ENCODE measurements at places on chromosomes 16 and 17.

GRCh38 chr16:89523680-89524344 is 15.6 kb downstream of the SPG7 start:
- DNase-seq: no peak

- no peak for DNase-seq
Observed at GRCh38 chr16:12507366-12507765, 296.3 kb downstream of the CPPED1 start.

GRCh38 chr16:70679671-70680494 is 6.0 kb downstream of the MTSS2 start:
- no peak for DNase-seq

DNA sequence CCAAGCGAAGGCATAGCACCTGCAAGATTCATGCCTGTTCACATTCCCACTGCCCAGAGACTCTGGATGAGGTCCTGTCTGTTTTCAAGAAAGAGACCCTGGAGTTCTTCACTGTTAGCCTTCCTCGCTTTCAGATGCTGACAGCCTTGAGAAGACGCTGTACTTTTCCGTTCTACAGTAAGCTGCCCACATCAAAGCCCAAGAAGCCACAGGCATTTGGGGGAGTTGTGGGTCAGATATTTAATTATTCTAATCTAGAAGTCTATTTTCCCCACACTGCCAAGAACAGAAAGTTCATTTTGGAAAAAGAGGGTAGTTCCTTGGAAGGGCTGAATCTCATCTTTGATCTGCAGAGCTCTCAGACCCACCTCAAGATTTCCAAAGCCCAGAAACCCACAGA is 127.9 kb downstream of the AXIN2 start:
- peak; percentile 51 for DNase-seq

GRCh38 chr16:81713796-81714195 is 65.3 kb upstream of the PLCG2 start:
- DNase-seq: no peak

DNA sequence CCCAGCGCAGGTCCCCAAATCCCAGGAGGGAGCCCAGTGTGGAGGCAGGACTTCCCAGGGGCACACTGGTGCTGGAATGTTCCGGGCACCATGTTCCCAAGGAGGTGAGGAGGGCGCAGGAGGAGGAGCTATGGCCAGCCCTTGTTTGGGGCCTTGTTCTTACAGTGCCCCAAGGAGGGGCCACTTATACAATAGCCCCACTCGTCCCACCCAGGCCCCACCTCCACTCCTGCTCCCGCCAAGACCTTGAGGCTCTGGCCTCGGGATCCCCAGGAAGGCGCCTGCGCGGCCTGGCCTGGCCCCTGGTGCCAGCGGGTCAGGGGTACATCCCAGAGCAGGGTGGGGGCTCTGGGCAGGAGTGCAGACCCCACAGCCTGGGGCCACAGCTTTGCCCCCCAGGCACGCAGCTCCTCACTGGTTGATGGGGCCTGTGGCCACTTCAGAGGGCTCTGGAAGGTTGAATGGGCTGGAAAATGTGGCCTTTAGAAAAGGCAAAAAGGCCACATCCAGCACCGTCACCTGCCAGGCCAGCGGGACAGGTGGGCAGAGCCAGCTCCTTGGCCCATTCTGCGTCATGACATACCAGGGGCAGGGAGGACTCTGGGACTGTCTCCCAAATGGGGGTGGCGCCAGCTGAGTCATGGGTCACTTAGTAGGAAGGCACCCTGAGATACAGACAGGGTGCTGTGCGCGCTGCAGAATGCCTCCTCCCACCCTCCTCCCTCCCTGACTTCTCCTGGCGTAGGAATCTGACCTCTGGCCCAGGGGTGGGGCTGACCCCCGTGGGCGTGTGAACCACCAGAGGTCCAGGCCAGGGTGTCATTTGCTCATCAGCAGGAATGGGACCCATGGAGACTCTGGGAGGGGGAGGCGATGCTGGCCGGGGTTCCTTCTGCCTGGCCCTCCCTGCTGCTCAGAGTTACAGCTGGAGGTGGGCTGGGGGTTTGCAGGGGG is 32.3 kb upstream of the PVALEF start:
- DNase-seq: no peak

- DNase-seq: no peak
Observed at GRCh38 chr17:77837917-77838316, 120.6 kb upstream of the TNRC6C start.

DNA sequence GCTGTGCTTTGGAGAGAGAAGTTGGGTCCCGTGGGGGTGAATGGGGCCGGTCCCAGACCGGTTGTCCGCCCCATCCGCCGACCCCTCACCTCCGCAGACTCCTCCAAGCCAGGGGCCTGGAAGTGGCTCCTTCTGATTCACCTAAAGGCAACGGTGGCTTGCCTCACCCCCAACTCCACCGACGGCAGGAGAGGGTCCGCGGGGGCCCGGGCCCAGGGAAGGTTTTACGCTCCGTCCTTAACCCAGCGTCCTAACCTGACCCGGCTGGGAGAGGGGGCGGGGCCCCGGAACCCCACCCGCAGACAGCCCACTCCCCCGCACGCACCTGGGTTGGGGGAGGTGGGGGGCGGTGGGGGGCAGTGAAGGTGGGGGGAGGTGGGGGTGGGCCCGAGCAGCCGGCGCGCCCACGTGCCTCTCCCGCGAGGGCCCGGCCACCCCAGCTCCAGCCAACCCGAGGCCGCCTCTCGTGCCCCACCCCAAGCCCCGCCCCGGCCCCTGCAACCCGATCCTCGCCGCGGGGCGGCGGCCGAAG is 12.7 kb upstream of the CD300A start:
- no peak for DNase-seq

- no peak for DNase-seq
Observed at GRCh38 chr16:50614955-50615724, 66.0 kb downstream of the SNX20 start.

- no peak for DNase-seq
Observed at GRCh38 chr17:66952681-66953629, 11.6 kb upstream of the CACNG4 start.

DNA sequence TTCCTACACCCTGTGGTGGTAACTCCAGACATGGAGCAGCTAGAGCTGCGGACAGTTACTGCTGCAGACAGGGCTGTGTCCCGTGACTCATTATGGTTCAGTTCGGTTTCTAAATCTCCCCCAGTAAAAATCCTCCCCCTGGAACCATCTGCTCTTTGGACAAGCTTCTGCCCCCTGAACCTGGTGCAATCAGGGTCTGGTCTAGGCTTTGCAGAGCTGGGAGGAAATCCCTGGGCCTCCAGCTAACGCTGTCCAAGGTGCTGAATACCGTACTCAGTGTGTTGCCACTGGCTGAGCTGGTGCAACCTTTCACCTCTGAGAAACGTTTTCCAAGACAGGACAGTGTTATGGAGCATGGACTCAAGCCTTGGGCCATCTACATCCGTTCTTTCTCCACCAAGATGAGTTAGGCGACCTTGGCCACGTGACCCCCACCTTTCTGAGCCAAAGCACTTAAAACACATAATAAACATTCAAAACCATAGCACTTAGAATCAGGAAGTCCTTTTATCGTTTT is 142.0 kb downstream of the CPPED1 start:
- DNase-seq: peak; percentile 78

DNA sequence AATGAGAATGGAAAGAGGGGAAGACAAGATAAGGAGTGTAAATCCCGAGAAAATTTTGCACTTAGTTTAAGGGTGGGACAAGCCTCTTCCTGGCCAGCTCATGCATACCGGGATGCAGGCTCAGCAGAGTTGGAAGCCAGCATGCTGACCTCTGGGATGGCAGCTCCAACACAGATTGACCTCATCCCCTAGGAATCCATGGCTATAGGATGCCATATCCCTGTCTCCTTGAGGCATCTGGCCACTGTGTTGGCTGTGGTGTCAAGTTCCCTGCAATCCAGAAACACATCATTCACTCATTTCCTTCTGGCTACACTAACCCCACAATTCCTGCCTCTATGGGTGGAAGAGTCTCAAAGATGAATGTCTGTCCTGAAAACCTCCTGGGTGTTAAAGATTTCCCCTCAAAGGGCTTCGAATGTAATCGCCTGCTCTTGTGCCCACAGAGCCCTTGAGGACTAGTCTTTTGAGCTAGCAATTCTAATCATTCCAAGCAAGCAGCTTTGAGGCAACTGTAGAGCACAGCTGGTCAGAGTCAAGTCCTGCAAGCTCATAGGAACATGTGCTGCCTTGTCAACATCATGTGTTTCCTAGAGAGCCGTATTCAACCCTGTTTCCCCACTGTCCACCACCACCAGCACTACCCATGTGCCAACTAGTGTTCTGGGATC is 141.4 kb downstream of the PMP22 start:
- no peak for DNase-seq

- DNase-seq: peak; percentile 29
Observed at GRCh38 chr17:30600830-30601494, 123.8 kb downstream of the GOSR1 start.

- DNase-seq: no peak
Observed at GRCh38 chr17:8059131-8059530, 20.3 kb downstream of the ALOX15B start.

GRCh38 chr17:28700830-28701492 is 10.7 kb downstream of the PROCA1 start:
- DNase-seq: no peak

DNA sequence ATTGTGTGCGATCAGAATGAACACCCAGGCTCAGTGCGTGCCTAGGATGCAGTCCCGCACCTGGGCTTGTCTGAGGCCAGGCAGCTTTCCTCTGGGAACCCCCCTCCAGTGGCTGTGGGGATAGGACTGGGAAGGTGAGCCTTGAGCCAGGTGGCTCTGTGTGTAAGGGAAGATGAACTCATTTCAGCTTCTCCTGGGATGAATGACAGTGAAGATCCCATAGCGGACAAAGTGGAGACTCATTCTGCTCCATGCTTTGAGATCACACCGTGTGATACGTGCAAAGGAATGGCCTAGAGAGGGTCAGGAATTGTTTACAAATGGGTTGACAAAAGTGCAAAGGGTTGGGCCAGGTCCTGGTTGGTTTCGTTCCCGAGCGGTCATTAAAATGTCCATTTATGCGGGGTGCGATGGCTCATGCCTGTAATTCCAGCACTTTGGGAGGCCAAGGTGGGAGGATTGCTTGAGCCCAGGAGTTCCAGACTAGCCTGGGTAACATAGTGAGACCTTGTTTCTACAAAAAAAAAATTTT is 15.8 kb downstream of the GPRC5C start:
- no peak for DNase-seq

DNA sequence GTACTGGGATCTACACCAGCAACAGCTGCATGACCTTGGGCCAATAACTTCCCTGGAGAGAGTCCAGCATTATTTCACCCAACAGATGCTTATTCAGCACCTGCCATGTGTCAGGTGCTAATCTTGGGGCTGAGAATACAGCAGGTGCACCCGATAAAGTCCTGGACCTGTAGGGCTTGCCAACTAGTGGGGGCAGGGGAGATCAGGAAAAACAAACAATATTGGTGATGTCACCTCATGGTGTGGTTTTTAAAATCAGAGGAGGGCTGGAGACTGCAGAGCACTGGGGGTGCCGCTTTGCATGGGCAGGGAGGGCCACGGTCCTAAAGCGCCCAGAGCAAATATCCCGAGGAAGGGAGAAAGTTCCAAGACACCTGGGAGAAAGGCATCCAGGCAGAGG is 218.8 kb downstream of the C16orf95 start:
- no peak for DNase-seq

- DNase-seq: no peak
Observed at GRCh38 chr16:85383836-85384832, 229.0 kb upstream of the GSE1 start.

DNA sequence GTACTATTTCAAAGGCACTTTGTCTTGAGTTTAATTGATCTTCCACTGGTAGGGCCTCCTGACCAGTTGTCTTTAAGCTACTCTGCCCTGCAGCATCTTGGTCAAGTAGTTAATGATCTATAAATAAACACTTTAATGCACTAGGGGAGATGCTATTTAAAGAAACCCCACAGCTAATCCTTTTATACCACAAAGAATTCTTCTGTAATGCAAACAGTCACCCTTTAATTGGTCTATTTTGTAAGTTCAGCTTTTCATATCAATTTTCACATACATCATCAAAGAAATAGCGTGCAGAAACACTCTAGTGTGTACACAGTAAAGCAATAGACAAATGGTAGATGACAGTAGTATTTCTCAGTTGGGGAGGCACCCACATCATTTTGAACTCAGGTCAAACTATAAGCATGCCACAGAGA is 70.3 kb downstream of the PMP22 start:
- DNase-seq: no peak

GRCh38 chr17:17935321-17936271 is 36.6 kb downstream of the TOM1L2 start:
- no peak for DNase-seq

DNA sequence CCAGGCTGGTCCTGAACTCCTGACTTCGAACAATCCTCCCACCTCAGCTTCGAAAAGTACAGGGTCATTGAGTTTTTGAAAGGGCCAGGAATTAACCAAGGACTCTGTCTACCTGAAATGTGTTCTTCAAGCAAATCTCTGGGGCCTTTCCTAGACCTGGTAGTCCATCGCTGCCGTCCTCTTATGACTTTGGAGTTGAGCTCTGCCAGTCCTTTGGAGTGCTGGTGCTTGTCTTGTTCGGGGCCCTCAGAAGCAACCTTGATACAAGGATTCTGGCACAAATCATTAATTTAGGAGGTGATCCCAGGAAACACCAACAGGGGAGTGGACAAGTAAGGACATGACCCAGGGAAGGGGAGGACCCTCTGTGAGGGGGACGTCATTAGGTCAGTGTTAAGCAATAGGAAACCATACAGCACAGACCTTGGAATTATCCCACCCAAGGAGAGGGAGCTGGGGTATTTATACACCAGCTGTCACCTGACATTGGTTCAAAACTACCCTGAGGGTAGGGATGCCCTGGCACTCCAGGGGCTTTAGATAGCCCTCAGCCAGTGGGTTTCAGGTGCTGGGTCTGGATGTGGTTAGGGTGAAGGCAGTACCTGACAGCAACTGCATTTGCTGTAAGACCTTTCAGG is 187.2 kb downstream of the FOXL1 start:
- DNase-seq: no peak

GRCh38 chr17:75642784-75643642 is 9.8 kb downstream of the SMIM5 start:
- no peak for DNase-seq

DNA sequence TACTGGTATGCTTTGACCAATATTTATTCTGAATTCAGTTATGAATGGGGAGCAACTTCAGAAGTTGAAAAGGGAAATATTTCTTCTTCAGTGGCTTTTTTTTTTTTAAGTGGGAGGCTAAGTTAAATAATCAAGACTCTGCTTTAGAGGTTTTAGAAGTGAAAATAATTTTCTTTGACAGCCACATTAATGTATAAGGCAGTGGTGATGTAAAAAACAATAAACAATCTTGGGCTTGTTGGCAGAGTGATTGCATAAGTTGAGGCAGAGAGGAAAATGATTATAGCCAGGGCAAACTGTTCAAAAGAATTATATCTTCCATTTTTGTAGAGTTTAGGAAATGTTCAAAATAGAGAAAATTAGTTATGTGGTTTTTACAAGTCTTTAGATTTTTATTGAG is 5.4 kb upstream of the KRT12 start:
- no peak for DNase-seq

GRCh38 chr16:77617996-77618395 is 104.3 kb upstream of the NUDT7 start:
- no peak for DNase-seq

Measured in DND-41 (cell line).